ENCODE measurements at places on chromosomes 1 and 21.

DNA sequence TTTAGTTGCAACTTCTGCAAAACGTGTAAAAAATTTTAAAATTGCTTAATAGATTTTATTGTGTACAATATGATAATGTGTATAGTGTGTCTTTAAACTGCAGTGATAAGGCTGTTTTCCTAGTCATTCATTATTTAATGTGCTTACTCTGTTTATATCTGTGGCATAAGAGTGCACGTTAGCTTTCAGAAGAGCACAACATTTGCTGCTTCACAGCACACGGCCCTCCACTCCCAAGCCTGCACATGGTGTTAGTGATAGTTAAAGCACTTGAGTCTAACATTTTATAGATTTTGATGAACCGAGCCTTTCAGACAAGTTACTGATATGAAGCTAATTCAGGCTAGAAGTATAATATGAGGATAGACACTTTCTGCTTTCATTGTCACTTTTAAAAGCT is 120.6 kb downstream of the ADGRL2 start:
- DNase-seq = no peak

GRCh38 chr1:109764561-109765482 is 1.1 kb upstream of the EPS8L3 start:
- DNase-seq = no peak

DNA sequence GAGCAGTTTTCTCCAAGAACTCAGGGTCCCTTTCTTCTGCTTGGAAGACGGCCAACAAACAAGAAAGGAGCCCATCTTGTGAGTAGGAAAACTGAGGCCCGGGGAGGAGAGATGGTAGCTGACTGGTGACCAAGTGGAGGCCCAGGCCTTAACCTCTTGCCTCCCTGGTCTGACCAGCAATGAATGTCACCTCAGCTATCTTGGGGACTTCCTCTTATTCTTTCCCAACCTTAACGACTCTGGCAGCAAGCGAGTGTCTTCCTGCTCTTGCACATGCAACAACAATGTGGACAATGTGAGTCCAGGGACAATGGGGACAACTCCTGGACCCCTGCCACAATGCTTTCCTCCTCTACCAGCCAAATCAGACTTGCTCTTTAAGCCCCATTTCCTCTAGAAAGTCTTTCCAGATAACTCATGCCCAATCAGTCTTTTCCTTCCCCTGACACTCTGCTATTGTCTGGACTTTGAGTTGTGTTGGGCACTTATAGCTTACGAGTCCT is 12.6 kb downstream of the HSPG2 start:
- no peak for DNase-seq

DNA sequence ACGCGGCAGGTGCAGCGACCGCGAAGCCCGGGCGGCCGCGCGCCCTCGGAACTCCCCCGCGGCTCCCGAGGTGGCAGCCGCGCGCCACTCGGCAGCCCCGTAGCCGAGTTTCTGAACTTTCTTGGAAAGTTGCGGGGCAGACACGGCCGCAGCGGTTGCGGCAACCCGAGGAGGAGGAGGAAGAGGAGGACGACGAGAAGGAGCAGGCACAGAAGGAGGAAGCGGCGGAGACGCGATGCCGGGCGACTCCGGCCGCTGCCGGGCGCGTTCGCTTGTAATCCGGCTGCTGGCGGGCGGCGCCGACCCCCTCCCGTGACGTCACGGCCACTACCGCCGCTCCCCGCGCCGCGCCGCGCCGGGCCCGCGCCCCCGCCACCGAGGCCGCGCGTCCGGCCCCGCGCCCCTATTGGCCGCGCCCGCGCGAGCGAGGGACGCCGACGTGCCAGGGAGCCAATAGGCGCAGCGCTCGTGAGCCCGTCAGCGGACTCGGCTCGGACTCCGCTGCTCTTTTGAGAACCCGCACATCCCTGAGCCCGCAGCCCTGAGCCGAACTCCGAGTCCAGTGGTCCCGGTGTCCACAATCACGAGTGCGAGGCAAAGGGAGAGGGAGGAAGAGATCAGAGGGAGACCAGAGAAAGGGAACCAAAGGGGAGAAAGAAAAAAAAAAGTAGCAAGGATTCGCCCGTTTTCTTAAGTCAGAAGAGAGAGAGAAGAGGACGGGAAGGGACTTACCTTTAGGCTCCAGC is 736 bp upstream of the BARHL2 start:
- no peak for DNase-seq

DNA sequence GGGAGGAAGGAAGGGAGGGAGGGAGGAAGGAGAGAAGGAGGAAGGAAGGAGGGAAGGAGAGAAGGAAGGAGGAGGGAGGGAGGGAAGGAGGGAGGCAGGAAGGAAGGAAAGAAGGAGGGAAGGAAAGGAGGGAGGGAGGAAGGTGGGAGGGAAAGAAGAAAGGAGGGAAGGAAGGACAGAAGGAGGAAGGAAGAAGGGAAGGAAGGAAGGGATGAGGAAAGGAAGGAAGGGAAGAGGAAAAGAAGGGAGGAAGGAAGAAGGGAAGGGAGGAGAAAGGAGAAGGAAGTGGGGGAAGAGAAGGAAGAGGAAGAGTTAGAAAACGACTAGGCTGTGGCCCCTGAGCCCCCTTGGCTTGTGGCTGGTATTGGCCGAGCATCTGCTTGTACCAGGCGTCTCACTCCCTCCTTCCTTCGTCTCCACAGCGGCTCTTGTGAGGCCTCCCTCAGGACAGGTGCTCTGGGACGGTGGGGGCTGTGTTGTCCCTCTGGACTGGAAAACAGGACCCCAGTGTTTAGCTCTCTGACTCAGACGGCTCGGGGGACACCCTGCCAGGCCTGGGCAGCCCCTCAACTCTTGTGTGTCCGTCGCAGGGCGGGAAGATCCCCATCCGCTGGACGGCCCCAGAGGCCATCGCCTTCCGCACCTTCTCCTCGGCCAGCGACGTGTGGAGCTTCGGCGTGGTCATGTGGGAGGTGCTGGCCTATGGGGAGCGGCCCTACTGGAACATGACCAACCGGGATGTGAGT is 36.2 kb upstream of the C1QA start:
- no peak for DNase-seq

DNA sequence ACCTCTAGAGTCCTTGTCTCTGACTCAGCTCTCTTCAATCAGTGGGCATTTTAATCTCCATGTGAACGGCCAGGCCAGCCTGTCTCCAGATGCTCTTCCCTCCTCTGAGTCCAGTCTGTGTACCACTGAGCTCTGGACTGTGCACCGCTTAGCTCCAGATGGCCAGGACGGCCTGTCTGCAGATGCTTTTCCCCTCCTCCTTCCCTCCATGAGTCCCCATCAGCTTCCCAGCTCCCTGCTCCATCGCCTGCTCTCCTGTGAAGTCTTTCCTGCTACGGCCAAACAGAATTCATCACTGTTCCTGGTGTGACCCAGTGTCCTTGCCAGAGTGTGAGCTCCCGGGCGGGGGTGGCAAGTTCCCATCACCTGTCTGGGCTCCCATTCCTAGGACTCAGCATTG is 42.0 kb downstream of the STUM start:
- no peak for DNase-seq

GRCh38 chr1:24107462-24108138 is 4.3 kb downstream of the MYOM3 start:
- no peak for DNase-seq

DNA sequence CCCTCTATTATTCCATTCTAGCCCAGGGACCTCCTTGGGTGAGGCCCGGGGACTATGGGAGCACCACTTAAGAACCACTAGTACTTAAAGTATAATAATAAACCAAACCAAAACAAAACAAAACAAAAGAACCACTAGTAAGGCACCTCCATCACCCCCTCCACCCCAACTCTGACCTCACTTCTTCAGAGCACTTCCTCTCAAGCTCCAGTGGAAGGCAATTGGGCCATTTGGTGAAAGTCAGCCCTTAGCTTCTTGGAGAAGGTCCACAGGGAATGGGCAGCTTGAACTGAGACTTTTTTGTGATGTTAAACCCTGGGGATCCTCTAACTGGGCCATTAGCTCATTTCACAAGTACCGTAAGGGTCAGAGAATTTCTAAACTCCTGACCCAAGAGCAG is 237.3 kb downstream of the RHOU start:
- no peak for DNase-seq

GRCh38 chr1:209893751-209894150 is 44.3 kb upstream of the SYT14 start:
- no peak for DNase-seq

- DNase-seq = no peak
These were observed 8.3 kb downstream of the DNAI4 start for GRCh38 chr1:66916320-66916719.

- DNase-seq = no peak
These were observed 119.9 kb downstream of the KCNJ15 start for GRCh38 chr21:38376693-38377092.

GRCh38 chr21:37627074-37627473 is 260.5 kb downstream of the DYRK1A start:
- no peak for DNase-seq

DNA sequence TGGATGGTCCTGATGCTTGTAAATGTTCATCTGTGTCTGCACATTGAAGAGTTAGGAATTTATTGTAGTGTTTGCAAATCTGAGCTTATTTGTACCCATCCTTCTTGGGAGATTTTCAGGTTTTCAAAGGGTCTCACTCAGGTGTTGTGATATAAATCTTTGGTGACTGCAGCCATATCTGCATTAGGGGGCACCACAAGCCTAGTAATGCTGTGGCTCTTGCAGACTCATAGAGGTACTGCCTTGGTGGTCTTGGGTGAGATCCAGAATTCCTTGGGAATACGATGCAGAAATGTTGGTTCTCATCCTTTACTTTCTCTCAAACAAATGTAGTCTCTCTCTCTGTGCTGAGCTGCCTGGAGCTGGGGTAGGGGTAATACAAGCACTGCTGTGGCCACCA is 405.9 kb downstream of the TTLL7 start:
- DNase-seq = no peak

GRCh38 chr21:24097181-24097580 is 1510.1 kb downstream of the MRPL39 start:
- DNase-seq = no peak

DNA sequence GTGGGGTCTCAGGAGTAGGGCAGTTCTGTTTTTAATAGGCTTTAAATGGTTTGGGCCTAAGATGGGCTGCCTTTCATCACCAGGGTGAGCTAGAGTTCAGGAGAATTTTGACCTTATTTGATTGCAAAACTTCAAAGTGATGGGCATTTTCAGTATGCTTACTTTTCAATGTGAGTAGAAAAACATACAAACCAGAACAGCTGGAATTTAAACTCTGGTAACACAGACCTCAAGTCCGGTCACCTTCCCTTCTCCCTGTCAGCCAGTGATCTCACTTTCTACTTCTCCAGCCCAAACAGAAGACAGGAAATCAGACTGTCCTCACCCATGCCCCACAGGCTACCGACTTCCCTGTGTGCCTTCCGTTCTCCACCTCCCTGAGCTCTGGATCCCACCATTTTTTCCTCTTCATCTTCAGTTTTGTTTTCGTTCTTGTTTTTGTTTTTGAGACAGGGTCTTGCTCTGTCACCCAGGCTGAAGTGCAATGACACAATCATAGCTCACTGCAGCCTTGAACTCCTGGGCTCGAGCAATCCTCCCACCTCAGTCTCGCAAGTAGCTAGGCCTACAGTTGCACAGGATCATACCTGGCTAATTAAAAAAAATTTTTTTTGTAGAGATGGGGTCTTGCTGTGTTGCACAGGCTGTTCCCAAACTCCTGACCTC is 374.0 kb downstream of the CAMTA1 start:
- no peak for DNase-seq

GRCh38 chr1:65958561-65959350 is 166.1 kb downstream of the PDE4B start:
- DNase-seq = no peak

- no peak for DNase-seq
These were observed 506 bp upstream of the SRP9 start for GRCh38 chr1:225777058-225777582.

DNA sequence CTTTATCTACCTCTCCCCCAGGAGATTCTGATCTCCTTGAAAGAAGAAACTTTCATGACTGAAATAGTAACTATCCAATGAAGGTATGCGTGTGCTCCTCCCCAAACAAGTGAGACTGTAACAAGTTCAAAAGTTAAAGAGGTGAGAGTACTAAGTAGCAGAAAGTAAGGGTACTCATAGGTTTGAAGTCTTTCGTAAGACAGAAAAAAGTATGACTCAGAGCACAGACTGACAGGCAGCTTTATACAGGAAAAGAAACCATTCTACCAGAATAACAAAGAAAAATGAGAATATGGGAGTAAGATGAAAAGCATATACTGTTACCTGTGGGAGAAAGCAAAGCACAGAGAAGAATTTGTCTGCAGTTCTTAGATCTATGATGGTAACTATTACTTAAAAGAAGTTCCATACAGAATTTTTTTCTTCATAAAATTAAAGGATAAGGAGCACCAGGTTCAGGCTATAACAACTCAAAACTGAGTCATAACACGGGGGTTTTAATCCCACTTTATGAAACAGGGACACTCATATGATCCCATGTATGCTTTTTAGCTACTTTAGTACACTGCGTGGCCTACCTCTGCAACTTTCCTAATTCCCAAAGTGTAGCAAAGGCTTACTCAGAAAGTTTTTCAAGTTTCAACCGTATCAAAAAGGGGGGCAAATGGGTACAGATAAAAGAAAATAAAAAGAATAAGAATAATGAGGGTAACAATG is 52.0 kb downstream of the FOXJ3 start:
- DNase-seq = no peak

DNA sequence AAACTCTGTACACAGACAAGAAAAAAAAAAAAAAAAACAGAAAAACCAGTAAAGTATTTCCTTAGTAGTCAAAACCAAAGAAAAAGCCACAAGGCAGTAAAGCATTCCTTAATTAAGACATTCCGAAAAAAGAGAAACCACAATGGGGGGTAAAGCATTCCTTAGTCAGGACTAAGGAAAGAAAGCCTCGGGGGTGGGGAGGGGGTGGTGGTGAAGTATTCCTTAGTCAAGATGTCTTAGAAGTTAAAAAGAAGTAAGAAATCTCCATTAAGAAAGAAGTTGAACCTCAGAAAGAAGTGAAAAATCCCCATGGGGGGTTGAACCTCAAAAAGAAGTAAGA is 28.2 kb upstream of the FMO1 start:
- DNase-seq = no peak

GRCh38 chr1:156372876-156373275 is 3.9 kb downstream of the RHBG start:
- DNase-seq = no peak

- no peak for DNase-seq
These were observed 559 bp downstream of the RBBP4 start for GRCh38 chr1:32651461-32652073.

- no peak for DNase-seq
These were observed 7.3 kb upstream of the TMCC2 start for GRCh38 chr1:205220421-205220820.

DNA sequence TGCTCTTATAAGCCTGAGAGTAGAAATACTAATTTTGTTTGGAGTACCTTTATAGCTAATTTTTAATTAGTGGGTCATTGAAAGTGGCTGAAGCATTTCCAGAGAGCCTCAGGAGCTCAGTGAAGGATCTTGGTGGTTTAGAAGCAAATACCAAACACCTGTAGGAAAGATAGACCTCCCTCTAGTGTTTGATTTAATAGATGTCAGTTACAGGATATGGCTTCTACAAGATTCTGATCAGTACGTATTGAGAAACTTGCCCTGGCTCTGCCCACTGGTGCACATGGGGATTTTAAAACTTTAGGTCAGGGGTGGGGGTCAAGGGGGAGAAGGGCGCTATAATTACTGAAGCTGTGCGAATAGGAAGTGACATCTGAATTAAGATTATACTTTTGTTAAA is 122.2 kb downstream of the POU2F1 start:
- no peak for DNase-seq

- no peak for DNase-seq
These were observed 7.1 kb upstream of the PRKCZ start for GRCh38 chr1:2042830-2043773.

GRCh38 chr1:970242-970972 is 4.1 kb downstream of the PLEKHN1 start:
- DNase-seq = no peak
